ENCODE measurements at places on chromosomes 1 and 21.

DNA sequence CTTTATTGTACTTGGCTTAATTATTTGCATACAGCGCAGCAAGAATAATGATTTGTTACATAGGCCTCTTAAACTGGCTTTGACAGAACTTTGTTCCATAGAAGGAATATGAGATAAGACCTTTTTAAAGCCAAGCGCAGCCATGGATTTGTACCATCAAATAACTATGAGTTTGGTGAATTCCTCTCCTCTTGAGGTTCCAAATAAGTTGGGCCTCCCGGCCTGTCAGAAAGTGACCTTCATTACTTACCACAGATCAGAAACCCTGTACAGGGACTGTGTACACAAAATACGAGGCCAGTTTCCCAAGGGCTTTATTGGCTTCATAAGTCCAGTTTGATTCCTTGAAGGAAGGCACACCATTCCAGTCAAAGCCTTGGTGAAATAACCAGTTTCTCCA, 21.8 kb upstream of the HSD3B1 start:
- no peak for DNase-seq

GRCh38 chr1:67114162-67114561, 20.6 kb downstream of the C1orf141 start:
- no peak for DNase-seq

GRCh38 chr21:28822486-28823335, 170.0 kb downstream of the LTN1 start:
- DNase-seq: no peak

- DNase-seq: no peak
Measured at GRCh38 chr1:118371612-118372011, 186.6 kb upstream of the SPAG17 start.

DNA sequence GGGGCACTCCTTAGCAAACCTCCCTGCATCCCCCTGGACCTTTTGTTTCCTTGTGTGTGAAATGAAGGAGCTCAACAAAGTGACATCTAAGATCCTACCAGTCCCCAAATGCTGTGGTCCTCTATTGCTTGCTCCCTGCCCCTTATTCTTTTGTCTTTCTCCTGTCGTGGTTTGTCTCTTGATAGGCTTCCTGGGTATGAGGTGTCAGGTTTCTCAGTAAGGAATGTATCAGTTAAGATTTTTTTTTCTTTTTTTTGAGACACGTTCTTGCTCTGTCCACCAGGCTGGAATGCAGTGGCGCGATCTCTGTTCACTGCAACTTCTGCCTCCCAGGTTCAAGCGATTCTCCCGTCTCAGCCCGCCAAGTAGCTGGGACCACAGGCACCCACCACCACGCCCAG, 16.8 kb downstream of the CNIH3 start:
- no peak for DNase-seq

DNA sequence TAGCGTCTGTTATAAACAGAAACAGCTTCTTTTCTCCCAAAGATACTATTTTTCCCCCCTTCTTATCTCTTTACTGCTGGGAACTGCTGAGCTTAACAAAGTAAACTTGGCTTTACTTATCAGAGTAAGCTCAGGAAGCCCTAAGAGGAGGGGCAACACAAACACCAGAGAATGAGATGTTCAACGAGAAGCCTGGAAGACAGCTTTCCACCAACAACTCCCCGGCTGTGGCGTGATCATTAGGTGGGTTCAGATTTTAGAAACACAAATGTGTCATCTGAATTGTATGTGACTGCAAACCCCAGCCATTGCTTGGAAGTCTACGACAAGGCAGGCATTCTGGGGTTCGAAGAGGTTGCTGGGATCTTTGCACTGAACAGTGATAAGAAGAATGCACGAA, 181.2 kb upstream of the ESRRG start:
- DNase-seq: no peak

- no peak for DNase-seq
Measured at GRCh38 chr1:204931768-204932572, 61.3 kb downstream of the NFASC start.

Data from CD4-positive, CD25-positive, alpha-beta regulatory T cell (primary cell).